ENCODE measurements at places on chromosomes 1 and 21.

DNA sequence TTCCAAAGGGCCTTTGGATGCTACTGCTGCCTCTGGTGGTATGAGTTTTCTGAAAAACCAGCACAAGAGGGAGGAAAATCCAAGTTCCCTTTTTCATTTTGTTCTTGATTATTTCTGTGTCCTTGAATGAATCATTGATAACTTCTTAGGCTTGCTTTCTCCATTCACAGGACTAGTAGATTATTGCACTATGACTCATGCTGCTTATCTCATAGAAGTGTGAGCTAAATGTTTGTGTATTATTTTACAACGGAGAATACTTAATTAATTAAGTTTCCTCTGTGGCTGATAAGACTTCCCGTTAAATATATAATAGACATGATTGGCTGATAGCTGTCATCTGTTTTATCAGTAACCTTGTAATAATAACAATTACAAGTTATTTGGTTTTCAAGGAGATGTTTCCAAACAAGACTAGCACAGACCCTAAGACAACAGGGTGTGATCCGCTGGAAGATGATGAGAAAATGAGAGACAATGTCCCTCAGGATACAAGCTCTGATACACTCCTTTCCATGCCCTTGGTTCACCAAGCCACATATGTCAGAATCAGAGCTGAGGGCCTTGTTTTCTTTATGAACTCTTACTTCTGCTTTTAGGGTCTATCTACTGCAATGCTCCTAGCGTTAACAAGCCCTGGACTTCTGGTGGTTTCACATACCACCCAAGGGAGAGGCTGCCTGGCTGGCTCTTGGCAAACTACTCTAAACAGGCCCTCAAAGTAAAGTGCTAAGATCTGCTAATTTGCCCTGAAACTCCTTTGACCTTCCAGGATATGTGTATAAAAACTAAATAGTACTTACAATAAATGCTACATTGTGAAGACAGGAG lies 1078.3 kb downstream of the TTLL7 start:
- DNase-seq, result no peak

DNA sequence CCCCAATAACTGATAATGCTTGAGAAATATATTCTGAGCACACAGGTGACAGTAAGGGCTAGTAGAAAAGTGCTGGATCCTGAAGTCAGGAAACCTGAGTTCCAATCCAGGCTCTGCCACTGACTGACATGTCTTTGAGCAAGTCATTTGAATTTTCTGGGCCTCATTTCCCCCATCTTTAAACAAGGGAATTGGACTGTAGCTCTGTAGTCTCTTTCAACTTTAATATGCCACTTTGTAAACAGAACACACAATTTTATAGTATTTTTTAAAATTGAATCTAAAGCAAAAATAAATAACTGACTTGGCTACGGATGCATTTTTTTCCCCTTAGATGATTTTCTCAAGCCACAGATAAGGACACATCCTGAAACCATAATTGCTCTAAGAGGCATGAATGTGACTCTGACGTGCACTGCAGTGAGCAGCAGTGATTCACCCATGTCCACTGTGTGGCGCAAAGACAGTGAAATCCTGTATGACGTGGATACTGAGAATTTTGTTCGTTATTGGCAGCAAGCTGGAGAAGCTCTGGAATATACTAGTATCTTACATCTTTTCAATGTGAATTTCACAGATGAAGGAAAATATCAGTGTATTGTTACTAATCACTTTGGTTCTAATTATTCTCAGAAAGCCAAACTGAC lies 37.0 kb downstream of the LRIG2 start:
- DNase-seq, result no peak

GRCh38 chr1:44472620-44473525 lies 67.8 kb downstream of the RNF220 start:
- no peak for DNase-seq

- no peak for DNase-seq
Measured at GRCh38 chr1:185551008-185551407, 183.2 kb upstream of the HMCN1 start.

DNA sequence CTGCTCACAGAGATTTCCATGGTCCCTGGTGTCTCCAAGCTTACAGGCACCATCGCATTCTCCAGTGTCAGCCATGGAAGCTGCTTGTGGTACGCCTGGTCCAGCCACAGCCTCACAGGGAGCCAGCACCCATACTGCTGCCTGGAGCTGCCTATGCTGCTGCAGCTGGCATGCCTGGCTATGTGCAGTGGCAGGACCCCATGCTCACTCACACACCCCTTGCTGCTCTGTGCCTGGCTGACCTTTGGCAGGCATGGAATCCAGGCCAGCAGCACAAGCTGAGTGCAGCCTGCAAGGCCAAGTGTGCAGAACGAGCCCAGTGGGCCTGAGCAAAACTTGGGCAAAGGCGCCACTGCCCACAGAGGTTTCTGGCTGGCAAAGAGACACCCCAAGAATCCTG lies 26.4 kb upstream of the DENND1B start:
- no peak for DNase-seq

DNA sequence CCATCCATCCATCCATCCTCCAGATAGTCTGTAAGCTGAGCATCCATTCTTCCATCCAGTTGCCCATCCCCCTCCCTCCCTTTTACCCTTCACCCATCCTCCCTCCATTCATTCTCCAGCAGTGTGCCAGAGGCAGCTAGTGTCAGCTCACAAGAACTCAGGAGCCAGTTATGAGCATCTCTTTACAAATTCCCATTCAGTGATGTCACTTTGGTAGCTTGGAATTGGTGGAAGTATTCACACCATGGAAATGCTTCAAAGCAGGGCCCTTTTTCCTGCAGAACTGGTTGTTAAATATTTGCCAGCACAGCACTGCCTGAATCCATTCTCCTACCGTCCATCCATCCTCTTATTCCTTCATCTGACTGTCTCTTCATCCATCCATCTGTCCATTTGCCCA lies 72.5 kb downstream of the ARHGEF10L start:
- DNase-seq, result no peak

GRCh38 chr1:95203908-95204437 lies 30.0 kb upstream of the RWDD3 start:
- DNase-seq, result no peak

DNA sequence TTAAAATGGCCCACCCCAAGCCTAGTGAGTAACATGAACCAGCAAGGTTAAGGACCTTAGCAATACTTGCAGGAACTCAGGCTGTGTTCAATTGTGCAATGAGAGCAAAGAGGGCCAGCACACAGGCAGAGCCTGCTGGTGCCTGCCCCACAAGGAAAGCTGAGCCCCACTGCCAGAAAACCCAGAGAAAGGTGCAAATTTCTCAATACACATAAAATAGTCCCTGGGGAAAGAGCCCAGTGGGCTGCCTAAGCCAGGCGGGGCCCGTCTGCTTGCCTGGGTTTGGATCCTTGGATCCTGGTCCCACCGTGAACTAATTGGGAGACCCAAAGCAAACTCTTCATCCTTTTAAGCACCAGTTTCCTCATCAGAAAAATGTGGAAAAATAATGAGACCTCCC lies 128.5 kb upstream of the CACNA1E start:
- DNase-seq, result no peak

DNA sequence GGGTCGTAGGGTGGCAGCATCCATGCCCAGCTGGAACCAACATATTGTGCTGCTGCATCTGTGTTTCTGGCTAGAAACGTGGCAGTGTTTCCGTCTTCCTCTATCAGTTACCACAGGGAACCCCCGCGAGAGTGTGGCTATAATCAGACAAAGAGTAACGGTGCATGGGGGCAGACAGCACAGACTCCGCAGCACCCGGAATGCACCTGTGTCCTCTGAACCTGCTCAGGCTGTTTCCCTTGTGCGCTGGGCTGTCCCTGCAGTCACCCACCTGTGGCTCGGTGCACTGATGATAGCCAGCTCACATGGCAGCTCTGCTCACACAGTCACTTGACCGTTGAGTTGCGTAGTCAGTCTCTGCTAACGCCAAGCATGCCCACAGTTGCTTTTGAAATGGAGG lies 11.4 kb upstream of the PCBP3 start:
- DNase-seq, result no peak

DNA sequence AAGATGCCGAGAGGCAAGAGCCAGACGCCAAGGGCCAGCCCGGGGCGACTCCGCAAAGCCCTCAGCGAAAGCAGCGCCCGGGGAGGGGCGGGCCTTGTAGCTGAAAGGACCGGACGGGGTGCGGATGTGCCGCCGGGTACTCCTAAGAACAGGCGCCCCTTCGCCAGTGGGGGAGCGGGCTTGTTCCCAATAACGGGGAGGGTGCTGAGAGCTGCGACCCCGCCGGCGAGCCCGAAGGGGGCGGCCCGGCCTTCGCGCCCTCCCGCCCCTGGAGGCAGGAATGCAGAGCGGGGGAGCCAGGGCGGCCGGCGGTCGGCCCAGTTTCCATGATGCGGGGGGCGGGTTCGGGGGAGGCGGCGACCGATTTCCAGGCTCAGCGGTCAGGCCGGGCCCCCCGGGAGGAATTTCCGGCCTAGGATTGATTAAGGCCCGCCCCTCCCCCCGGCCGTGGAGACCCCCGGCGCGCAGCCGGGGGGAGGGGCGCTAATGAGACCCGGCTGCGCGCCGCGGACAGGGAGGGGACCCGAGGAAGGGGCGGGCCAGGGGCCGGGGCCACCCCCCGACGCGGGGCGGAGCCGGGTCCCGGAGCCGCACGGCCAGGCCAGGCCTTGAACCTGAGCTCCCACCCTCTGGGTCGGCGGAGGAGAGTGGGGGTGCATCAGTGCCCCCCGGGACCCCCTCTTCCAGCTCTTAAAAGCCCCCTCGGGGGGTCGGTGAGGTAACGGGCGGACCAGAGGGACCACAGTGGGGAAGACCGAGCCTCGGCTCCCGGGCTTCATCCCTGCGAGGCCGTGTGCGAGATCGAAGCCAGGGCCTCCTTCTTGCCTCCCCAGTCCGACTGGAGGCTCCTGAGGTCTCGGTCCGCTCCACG lies 898 bp upstream of the TMEM200B start:
- DNase-seq, result no peak

- no peak for DNase-seq
Measured at GRCh38 chr1:150997949-150998348, 8.8 kb downstream of the MINDY1 start.

- DNase-seq, result no peak
Measured at GRCh38 chr1:154493276-154493675, 8.7 kb upstream of the TDRD10 start.

DNA sequence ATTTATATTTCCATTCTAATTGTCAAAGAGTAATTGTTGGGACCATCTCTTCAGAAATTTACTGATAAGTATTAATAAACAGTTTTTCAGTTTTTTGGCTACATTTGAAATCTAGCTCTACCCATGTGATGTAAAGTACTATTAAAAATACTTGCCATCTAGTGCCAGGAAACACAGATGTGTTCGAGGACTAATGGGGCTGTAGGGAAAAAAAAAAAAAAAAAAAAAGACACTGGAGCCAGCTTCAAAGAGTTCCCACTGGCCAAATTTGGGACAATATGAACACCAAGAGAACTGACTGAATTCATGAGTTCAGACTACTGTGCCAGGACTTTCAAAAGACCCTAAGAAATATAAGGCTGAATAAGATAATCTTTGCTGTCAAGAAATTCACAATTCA lies 65.2 kb upstream of the GFI1 start:
- DNase-seq, result no peak

DNA sequence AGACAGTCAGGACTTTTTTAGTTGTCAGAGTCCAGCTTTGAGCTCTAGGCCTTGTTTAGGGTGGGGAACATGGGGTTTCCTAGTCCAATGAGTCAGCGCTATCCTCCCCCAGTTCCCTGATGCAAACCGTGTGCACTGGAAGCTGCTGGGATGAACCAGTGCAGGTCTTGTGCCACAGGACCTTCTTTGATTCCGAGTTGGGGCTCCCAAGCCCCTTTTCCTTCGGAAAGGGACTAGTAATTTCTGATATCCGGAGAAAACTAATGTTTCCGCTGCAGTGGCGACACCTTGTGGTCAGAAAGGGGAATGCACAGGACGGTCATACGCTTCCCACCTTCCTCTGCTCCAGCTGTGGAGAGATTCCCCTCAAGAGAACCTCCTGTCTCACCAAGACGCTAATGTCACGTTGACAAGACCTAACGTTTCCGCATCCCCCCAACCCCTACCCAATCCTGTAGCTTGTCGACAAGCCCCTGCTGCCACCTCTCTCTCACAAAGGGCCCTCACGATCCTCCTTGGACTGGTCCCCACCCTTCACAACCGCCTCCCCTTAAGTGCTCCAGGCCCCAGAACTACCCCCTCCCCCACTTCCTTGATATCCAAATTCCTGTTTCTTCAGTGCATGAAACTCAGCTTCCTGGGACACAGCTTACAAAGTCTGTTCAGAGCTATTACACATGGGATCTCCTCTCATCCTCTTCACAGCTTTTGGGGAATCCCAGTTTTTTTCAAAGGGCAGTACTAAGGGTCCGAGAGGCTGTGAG lies 30.9 kb downstream of the GPA33 start:
- peak; percentile 37 for DNase-seq

DNA sequence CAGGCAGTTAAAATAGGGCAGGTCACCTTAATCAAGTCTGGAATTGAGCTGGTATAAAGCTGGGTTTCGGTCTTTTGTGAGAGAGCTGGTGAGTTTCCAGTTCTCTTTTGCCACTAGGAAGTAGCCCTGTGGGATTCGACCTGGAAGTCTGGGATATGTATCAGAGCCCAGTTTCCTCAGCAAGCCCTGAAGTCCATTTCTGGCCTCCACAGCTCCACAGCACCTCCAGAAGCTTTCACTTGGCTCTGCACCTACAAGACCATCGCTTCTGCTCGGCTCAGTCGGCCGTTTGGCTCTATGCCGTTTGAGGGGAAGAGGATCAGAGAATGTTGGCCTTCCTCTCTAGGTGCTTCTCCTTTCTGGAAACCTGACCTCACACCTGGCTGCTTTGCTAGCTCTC lies 148.0 kb downstream of the GALNT2 start:
- no peak for DNase-seq

DNA sequence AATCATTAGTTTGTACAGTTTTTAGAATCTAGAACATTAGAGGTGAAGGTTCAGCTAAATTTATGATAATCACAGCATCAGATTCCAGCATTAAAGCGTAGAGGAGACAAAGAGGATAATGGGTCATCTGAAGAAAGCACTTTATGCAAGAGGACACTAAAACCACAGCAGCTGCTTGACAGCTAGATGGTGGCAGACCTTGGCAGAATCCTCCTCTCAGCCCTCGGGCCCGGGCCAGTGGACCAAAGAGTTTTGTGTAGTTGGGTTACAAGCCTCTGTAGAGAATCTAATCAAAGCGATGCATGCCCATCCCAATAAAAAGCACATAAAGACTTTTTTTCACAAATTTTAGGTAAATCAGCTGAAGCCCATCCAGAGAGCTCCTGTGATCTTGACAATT lies 59.4 kb downstream of the AK5 start:
- DNase-seq, result no peak

DNA sequence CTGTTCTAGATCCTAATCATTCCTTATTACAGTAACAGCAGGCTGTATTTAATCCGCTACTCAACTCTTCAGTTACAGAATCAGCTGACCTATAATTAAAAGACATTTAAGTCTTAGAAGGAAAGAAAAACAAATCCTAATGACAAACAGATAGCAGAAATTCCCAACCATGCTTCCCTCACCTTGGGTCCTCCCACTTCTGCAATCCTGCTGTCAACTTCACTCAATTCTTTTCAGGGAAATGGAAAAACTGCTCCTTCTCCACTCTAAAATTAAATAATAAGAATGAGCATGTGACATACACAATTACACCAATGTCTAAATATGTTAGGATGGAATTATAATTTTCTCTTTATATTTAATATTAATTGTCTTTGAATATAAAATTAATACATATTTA lies 182.6 kb upstream of the LYPLAL1 start:
- DNase-seq, result no peak
